ENCODE measurements at places on chromosomes 1 and 21. TPM values are rescaled to one million over a fixed set of nuclear protein-coding genes. Genes with fewer than 3 reads are reported as not detected.

The HIVEP3 gene
- 9.5 TPM for total RNA-seq

The KRTAP19-5 gene
- not detected for total RNA-seq

The PLOD1 gene
- 88.1 TPM for total RNA-seq

The NHLH1 gene
- not detected for total RNA-seq

DNA sequence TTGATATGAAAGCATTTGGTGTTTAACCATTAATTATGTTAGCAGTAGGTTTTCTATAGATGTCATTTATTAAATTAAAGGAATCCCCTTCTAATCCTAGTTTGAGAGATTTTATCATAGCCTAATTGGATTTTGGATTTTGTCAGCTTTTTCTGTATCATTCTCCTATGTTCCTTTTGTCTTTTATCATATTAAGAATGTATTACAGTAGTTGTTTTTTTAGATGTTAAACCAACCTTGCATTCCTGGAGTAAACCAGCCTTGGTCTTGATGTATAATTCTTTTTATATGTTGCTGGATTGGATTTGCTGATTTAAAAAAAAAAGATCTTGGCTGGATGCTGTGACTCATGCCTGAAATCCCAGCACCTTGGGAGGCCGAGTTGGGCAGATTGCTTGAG, 5.6 kb downstream of the SETDB1 start:
- no peak for DNase-seq

GRCh38 chr1:236009857-236010256, 55.0 kb downstream of the NID1 start:
- no peak for DNase-seq

DNA sequence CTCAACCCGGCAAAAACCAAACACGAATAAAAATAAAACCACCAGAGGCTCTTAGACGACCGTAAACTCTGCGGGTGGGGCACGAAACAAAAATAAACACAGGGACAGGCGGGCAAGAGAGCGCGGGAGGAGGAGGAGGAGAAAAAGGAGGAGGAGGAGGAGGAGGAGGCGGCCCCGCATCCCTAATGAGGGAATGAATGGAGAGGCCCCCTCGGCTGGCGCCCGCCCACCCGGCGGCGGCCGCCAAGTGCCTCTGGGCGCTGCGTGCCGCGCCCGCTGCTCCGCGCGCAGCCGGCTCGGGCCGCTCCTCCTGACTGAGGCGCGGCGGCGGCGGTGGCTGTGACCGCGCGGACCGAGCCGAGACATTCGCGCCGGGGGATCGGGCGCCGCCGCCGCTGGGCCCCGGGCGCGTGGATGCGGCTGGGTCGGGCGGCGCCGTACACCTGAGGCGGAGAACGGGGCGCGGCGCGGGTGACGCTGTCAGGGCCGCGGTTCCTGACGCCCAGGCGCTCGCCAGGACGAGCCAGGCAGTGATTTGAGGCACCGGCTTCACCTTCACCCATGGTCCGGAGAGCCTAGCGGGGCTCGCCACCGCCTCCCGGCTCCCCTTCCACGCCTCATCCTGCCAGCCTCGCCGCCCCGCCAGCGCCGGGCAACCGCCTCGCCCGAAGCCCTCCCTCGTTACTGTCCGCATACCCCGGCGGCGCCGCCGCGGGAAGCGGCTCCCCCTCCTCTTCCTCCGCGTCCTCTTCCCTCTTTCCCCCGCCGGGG, at the start of gene MARK1:
Gene MARK1 (plus strand): TSS at position 229 of the 771 bp plus-strand sequence. CDS start 687 bp downstream, outside the sequence.
- DNase-seq = peak; percentile 86

DNA sequence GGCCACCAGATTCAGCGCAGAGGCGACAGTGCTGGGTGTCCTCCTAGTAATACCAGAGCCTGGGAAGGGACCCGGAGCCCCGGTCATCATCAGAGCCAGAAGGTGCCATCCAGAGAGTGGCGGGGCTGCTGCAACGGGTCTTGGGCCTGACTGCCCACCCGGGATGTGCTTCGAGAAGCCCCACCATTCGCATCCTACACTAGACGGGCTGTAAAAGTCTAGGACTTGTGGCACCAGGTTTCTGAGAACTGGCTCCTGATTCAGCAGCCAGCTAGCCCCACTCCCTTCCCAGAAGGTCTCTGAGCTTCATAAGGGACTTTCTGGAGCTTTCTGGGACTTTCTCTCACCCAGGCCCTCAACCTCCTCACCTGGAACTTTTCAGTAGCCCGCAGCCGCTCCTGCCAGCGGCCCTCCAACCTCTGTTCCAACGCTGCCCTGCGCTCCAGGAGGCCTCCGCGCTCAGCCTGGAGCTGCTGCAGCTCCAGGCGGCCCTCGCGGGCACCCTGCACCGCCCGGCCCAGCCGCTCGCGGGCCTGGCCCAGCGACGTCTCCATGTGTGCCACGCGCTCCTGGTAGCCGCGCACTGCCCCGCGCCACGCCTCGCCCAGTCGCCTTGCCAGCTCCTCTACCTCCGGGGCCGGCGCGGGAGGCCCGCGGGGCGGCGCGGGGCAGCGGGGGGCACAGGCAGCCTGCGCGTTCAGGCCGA, 940 bp downstream of the NES start:
- DNase-seq = no peak

DNA sequence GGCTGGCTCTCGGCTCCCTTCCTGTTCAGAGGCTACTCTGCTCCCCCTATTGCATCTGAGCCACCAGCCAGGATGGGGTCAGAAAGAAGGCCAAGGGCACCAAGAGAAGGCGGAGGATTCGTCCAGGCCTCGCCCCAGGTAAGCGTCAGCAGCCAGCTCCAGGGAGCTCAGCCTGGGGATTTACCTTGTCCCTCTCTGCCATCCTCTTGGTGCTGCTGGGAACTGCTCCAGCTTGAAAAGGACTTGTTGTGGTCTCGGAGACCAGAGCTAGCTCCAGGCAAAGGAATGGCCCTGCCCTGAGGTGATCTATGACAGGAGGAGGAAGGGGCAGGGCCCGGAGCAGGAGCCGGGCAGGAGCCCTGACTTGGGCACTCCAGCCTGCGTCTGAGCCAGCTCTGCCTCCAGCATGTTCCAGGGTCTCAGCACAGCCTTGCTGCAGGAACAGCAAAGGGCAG, 113.7 kb upstream of the IFFO2 start:
- no peak for DNase-seq

GRCh38 chr1:3068564-3069431, at the start of gene PRDM16:
TSS of gene PRDM16 (plus strand) at chr1:3069203. CDS start at chr1:3069260, 57 bp downstream.
- peak; percentile 81 for DNase-seq

DNA sequence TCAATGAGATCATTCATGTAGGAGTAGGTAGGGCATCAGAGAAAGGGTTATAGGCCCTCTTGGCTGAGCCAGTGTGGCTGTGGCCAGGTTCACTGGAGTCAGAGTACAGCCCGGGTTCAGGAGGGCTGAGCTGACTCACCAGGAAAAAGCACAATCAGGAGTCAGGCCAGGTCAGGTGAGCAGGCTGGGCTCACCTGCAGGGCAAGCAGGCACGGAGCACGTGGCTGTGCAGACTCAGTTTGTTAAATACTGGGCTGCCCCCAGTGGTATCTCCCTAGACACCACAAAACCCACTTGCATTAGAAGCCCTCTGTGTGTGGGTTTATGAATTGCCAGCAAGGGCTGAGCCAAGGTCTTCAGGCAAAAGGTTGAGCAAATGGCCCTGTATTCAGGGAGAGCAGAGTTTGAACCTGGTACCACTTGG, 122.1 kb upstream of the SERBP1 start:
- no peak for DNase-seq

DNA sequence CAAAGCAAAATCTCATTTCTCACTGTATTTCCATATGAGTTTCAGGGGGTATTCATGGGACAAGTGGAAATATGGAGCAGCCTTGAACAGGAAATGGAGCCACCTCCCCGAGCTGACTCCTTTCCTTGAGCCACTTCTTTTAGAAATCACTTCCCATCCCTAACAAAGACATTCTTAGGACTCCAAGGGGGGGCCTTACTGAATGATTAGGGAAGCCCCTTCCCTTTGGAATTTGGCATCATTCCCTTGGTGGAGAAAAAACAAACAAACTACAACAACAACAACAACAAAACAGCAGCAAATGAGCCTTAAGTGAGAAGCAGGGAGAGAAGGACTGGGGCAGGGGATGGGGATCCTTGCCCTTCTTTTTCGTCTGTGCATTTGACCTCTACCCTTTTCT, 278.3 kb downstream of the ZNF648 start:
- DNase-seq = no peak

- DNase-seq = no peak
These were observed 424.1 kb downstream of the CAMTA1 start for GRCh38 chr1:7209336-7209735.

- DNase-seq = no peak
These were observed 31.8 kb downstream of the PROK1 start for GRCh38 chr1:110482662-110483307.

DNA sequence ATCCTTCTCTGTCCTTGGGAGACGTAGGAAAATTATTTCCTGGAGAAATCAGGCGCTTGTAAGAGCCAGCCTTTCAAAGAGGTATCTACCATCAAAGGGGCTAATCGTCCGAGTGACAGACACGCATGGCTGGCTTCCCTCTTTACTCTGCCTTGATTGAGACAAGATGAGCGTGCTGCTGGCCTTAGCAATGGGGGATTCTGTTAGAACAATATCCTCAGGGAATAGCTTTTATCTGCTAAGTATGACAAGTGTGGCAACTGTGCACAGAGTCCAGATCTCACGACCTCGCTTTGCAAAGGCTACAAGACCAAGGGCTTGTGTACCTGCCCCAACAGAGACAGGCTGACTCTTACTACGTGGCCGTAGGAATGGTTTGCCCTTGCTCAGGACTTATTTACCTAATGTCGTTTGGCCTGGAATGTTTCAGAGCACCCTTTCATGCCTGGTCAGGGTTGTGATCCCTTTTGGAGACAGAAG, 417.1 kb downstream of the KIF26B start:
- DNase-seq = no peak

GRCh38 chr1:207849016-207849415, 61.9 kb downstream of the CD34 start:
- DNase-seq = no peak
